ENCODE measurements at places on chromosomes 7 and 10. TPM values are rescaled to one million over a fixed set of nuclear protein-coding genes. Genes with fewer than 3 reads are reported as not detected.

Gene SPDYE5
- total RNA-seq = not detected

- no peak for DNase-seq
Observed at GRCh38 chr10:49310901-49311554, 12.1 kb downstream of the C10orf71 start.

Gene FAM24B
- total RNA-seq = 8.1 TPM

- no peak for DNase-seq
Observed at GRCh38 chr10:15146366-15146765, 22.1 kb downstream of the NMT2 start.

Data from activated naive CD4-positive, alpha-beta T cell treated with anti-CD3 and anti-CD28 coated beads for 36 hours (primary cell).